ENCODE measurements at places on chromosomes 3 and 15. TPM values are rescaled to one million over a fixed set of nuclear protein-coding genes. Genes with fewer than 3 reads are reported as not detected.

The DGKG gene
- total RNA-seq: 0.98 TPM

The LTF gene
- total RNA-seq: not detected

The ETFA gene
- 166 TPM for total RNA-seq

The SSUH2 gene
- total RNA-seq: 0.12 TPM

The COL6A5 gene
- total RNA-seq: not detected

The RTP2 gene
- total RNA-seq: not detected

The FOXB1 gene
- total RNA-seq: not detected
